Frontal cortex (tissue), 4 donors: ENCODE measurements at places on chromosomes 3 and 15. TPM values are rescaled to one million over a fixed set of nuclear protein-coding genes. Genes with fewer than 3 reads are reported as not detected.

Gene OSBPL10
- 9.0 TPM for total RNA-seq

DNA sequence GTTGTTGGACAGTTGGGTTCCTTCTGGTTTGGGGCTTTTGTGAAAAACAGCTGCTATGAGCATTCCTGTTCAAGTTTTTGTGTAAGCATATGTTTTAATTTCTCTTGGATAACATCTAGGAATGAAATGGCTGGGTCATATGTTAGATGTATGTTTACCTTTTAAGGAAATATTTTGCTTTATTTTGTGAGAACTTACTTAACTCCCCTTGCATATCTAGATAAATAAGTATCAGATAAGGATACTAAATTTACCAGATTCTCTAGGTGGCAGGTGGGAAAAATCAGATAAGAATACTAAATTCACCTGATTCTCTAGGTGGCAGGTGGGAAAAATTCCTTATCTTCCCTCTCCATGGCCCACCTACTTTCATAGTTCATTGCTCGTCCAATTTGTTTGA is 1.1 kb upstream of the PLS1 start:
- DNase-seq = no peak

DNA sequence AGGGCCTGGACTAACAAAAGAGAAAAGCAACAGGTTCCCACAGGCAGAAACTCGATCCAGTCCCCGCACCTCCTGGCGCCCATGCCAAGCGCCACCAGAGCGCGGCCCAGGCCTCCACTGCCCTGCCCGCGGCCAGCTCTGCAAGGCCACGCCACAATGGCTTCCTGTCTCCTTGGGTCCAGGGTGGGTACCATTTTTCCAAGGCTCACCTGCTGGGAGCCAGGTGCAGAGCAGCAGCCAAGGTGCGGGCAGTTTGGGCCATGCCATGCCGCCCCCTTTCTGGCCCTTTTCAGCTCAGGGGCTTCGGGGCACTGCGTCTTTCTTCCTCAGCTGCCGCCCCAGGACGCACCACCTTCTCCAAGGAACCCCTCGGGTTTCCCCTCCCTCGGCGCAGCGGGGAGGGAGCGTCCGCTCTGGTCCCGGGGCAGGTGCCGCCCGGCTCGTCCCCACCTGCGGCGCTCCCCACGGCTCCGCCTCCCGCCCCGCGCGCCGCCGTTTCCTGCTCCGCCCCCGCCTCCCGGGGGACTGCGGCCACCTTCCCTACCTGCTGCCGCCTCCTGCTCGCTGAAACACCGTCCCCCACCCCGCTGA is at the start of gene ILDR1:
ILDR1 (minus strand) TSS at position 437 of the 591 bp plus-strand sequence; CDS start at position 267, 170 bp downstream.
- no peak for DNase-seq

Gene SRPRB
- total RNA-seq = 42.8 TPM

DNA sequence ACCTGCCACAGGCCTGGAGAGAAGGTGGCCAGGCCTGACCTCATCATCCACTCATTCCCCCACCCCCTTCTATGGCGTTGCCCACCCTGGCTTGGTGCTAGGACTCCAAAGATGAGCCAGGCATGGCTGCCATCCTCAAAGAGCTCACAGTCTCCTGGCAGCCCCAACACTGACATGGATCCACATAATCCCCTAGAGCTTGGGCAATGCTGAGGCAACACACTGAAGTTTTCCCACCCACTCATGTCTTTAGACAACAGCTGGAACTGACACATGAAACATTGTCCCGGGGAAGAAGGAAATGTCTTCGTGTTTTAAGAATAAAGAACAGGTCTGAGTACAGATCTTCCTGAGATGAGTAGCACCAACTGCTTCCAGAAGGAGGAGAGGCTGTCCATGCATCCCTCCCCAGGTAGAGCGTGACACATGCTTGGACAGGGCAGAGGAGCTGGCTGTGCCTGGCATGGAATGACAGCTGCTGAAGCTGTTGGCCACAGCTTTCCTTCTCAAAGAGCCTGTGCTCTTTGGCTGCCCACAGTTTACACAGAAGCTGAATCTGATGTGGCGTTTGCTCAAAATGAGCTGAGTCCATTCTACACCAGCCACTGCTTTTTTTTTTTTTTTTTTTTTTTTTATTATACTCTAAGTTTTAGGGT is 70.1 kb downstream of the HOMER2 start:
- no peak for DNase-seq

Gene XCR1
- not detected for total RNA-seq

Gene CHST13
- total RNA-seq = under 0.01 TPM

DNA sequence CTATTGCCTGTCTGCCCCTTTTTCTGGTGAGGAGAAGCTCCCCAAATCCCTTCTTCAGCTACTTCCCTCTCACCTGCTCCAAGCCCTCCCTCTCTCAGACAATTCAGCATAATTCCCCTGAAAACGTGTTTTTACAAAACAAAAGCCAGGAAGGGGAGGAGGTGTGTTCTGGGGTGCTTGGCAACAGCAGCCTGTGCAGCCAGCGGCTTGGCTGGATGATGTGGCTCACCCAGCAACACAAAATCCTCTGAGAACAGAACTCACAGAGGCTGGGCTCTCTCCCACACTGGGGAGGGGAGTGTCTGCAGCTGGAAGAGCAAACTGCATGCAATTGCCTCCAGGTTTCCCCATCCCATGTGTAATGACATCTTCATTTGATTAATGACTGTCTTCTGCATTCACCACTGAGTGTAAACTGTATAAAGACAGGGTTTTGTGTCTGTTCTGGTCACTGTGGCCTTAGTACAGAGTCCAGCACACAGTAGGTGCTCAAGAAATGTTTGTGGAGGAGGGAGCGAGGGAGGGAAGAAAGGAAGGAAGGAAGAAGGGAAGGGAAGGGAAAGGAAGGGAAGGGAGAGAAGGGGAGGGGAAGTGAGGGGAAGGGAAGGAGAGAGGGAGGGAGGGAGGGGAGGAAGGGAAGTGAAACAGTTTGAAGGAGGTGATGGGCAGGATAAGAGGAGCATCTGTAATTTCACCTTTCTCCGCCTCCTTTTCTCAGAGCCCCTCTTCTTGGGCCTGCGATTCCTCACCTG is 70.1 kb upstream of the GLCE start:
- no peak for DNase-seq

GRCh38 chr3:98110550-98110908 is 20.0 kb upstream of the OR5H1 start:
- DNase-seq = no peak

Gene ZIC4
- 2.4 TPM for total RNA-seq

GRCh38 chr3:78761126-78761525 is 1006.7 kb downstream of the ROBO1 start:
- no peak for DNase-seq

- no peak for DNase-seq
Measured at GRCh38 chr3:109353057-109353456, 15.7 kb upstream of the DPPA4 start.

DNA sequence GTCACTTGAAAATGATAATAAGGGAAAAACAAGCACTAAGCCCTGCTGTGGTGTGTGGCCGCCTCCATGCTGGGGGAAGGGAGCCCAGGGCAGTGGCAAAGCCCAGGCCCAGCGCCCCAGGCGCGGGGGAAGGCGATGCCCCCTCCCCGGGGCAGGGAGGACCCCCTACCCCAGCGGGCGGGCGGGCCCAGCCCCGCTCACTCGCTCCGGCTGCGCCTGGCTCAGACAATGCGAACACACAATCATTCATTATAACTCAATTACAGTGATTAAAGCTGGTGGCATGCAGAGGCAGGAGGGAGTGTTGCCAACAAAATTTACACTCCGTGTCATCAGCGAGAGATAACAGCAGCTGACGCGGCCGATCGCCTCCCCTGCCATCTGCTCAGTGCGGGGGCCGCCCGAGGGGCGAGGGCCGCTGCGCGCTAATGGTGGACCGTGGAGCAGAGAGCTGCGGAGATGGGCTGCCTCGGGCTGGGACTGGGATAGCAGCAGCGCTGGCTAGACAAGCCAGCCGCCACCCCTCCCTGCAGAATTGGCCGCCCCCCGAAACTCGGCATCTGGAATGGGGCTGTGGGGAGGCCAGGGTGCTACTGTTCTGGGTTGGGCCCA is 64.1 kb downstream of the TLE3 start:
- DNase-seq = peak; percentile 56

Gene ADAMTS17
- total RNA-seq = 9.4 TPM

Gene EOMES
- 6.9 TPM for total RNA-seq

Gene ANXA2
- total RNA-seq = 34.6 TPM

GRCh38 chr15:80485370-80486164 is 81.4 kb downstream of the ARNT2 start:
- DNase-seq = no peak

- no peak for DNase-seq
Measured at GRCh38 chr3:184198509-184198908, 12.5 kb downstream of the ABCF3 start.

DNA sequence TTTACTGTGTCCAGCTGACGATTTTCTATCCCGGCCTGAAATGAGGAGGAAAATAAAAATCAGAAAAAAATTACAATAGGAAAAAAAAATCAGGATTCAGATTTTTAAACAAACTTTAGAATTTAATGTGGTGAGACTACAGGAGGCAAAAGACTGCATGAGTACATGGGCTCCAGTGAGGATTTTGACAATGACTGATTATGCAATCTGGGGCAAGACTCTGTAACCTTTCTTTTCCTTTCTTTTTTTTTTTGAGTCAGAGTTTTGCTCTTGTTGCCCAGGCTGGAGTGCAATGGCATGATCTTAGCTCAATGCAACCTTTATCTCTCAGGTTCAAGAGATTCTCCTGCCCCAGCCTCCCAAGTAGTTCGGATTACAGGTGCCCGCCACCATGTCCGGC is 29.9 kb downstream of the SPG11 start:
- no peak for DNase-seq

Gene MCCC1
- total RNA-seq = 38.3 TPM

- DNase-seq = no peak
Measured at GRCh38 chr15:67019884-67020520, 45.4 kb upstream of the SMAD3 start.

DNA sequence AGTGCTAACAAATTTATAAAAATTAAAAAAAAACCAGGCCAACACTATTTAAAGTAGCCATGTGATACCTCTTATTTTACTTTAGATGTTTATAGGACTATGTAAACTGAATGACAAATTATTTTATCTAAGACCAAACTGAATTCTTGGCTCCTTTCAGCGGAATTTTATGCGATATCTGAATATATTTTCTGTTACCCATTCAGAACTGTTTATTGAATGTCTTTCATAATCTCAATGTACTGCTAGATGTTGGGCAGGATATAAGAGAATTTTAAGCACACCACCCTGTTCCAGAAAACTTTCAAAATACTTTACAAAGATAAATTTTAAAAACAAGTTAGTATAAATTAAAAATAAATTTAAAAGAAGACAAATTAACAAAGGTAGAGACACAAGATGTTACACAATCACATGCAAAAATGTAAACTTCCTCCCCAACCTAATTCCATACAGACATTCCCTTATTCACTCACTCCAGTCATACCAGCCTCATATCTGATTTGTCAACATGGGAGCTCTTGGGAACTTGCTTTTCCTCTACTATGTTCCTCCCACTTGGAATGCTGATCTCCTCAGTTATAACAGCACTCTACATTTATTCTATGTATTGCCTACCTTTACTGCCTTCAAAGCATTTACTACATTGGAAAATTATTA is 154.6 kb upstream of the MBNL1 start:
- DNase-seq = no peak

Gene HDGFL3
- total RNA-seq = 135 TPM

DNA sequence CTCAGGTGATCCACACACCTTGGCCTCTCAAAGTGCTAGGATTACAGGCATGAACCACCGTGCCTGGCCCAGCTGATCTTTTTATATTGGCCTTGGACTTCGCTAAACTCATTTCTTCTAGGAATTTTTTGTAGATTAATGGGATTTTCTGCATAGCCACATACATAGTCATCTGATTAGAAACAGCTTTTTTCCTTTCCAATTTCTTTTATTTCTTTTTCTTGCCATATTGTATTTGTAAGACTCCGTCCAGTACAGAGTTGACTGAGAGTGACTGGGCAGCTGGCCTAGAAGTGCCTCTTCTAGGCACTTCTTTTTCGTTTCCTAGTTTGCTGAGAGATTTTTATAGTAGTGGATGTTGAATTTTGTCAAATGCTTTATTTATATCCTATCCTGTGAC is 37.4 kb downstream of the ARIH1 start:
- no peak for DNase-seq

DNA sequence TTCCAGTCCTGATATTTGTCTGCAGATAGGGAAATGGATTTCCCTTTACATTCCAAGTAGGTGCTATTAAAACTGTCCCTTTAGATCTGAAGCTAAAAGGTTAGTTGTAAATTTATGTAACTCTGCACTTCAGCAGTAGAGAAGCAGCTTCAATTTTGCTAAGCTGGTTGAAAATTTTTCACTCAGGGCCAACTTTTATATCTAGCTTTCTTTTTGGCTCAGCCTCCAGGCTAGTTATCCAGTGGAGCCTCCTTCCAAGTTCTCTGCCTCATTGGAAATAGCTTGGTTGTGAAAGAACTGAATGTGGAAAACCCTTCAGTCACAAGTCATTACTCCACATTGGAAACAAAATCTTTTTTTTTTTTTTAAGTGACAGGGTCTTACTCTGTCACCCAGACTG is 8.2 kb upstream of the ZNF660 start:
- DNase-seq = no peak

GRCh38 chr3:36736301-36736700 is 28.1 kb downstream of the DCLK3 start:
- no peak for DNase-seq

GRCh38 chr3:24829011-24829581 is 334.4 kb upstream of the THRB start:
- DNase-seq = peak; percentile 69

GRCh38 chr3:143252931-143253330 is 133.4 kb downstream of the CHST2 start:
- DNase-seq = no peak

DNA sequence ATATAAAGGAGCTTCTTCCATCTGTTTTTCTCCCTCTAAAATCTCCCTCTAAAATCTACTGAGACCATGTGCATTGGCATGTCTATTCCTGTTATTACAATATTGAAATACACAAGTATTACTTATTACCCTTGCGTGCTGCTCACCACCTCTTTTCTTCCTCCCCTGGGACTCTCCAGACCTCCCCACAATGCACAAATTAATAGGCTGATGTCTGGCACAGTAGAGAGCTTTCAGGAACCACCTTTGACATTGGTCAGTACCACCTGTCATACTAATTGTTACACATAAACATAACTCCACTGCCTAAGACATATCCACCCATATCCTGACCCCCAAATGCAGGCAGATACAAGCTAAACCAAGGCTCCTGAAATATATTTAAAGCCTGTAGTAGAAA is 722.6 kb downstream of the FHIT start:
- DNase-seq = no peak

DNA sequence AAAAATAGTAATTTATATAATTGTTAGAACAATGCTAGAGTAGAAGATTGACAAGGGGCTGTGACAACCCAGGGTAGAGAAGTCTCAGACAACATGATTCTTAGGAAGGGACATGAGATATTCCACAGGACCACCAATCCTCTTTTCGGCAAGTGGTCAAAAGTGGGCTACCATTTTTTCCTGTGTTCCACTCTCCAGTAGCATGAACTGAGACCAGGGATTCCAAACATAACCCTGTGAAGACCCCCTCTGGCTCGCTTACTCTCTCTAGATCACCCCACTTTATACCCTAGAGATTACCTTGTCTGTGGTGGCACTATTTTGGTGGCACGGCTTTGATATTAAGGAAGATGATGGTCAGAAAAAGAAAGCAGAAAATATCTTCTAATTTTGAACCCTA is 960 bp downstream of the GCSAM start:
- no peak for DNase-seq

GRCh38 chr3:185934174-185934557 is 3.6 kb downstream of the TRA2B start:
- no peak for DNase-seq
